Foreskin keratinocyte (primary cell): ENCODE measurements at places on chromosomes 3 and 15. TPM values are rescaled to one million over a fixed set of nuclear protein-coding genes. Genes with fewer than 3 reads are reported as not detected.
A peak's percentile ranks its signal among the peaks of the same experiment; 100 is the strongest.

SNTN gene
- not detected in 2 replicates for polyA plus RNA-seq

ITIH1 gene
- not detected in 2 replicates for polyA plus RNA-seq

AMT gene
- polyA plus RNA-seq = 2.3 and 2.7 TPM in 2 replicates

RBP2 gene
- not detected in 2 replicates for polyA plus RNA-seq

NRROS gene
- polyA plus RNA-seq = 0.12 and 0.19 TPM in 2 replicates

ADAMTSL3 gene
- polyA plus RNA-seq = 0.01 TPM in 1 of 2 replicates, not detected in the other

CELSR3 gene
- 0.42 and 0.46 TPM in 2 replicates for polyA plus RNA-seq

DNA sequence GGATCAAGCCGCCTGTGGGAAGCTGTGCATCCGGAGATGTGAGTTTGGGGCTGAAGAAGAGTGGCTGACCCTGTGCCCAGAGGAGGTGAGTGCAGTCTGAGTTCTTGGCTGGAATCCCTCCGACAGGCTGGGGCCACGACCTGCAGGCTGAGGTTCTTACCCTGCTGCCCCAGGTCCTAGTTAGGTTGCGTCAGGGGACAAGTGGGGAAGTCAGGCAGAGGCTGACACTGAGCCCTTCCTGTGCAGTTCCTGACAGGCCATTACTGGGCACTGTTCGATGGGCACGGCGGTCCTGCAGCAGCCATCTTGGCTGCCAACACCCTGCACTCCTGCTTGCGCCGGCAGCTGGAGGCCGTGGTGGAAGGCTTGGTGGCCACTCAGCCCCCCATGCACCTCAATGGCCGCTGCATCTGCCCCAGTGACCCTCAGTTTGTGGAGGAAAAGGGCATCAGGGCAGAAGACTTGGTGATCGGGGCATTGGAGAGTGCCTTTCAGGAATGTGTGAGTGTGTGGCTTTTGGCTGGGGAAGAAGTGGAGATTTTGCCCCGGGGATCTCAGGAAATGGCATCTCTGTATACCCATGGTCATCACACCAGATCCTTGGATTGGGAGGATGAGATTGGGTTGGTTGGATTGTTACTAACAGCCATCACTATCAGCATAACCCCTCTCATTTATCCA lies 1.3 kb downstream of the PPM1M start:
- no peak for DNase-seq

GRCh38 chr3:9749296-9749644 lies 482 bp upstream of the OGG1 start:
- DNase-seq = no peak

DNA sequence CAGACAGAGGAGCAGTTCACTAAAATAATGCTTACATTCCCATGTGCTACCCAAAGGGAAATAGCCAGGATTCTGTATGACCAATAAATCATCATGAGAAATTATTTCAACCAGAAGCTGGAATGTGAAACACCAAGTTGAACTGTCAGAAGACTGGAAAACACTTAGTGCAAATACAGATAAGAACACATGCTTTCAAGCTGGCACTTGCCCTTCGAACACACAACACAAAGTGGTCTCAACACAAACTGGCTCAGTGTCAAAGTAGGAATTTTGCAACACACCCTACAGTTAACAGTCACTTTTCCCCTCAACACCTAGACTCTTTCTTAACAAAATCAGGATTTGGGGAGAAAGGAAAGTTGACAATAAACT lies 1.3 kb downstream of the FSD2 start:
- DNase-seq = peak; percentile 75

DNA sequence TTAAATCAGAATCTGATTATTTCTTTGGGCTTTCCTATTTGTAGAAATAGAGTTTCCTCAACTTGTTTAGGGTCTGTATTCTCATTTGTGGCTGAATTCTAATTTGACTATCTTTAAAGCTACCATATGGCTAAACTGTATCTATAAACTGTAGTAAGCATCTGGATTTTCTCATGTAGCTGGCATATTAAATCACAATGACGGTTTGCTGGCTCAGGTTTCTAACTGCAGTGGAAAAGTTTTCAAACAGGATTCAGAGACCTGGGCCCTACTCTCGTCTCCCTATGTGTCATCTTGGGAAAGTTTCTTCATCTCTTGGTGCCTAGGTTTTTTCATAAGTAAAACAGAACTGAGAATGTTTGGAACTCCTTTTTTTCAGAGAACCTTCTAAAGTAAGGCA lies 68.3 kb downstream of the GALK2 start:
- no peak for DNase-seq

- no peak for DNase-seq
Measured at GRCh38 chr15:71124937-71125790, 9.9 kb downstream of the THSD4 start.

DNA sequence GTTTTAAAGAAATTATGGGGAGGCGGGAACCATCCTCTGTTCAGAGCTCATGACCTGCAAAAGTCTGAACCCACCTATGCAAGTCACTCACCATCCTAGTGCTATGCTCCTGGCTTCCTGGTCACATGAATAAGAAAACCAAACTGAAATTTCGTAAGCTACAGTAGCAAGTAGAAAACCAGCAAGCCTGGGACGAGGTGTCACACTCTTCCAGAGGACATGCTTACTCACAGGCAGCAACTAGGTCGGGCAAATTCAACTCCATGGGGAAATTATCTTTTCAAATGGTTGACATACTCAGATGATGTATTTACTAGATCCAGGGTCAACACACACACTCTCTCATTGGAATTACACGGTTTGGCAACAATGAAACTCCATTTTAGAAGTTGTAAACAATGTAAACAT lies 31.3 kb downstream of the LDHAL6B start:
- no peak for DNase-seq

GRCh38 chr3:182787302-182788036 lies 5.8 kb upstream of the ATP11B start:
- DNase-seq = no peak

- DNase-seq = peak; percentile 33
Measured at GRCh38 chr3:108412121-108412750, 98.2 kb downstream of the MYH15 start.

DNA sequence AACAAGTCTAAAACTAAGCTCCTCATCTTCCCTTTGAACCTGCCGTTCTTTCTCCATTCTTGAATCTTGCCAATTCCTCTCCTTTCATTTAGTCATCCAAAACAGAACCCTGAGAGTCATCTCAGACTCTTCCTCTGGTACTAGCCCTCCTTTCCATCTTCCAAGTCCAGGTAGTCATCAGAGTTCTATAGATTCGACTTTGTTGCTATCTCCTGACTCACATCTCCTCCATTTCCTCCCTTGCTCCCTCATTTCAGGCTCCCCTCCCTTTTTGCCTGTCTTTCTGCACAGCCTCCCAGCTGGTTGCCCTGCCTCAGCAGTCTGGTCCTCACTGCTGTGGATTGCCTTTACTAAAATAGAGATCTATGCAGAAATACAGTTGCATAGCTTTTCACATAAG lies 4.7 kb downstream of the ATG7 start:
- DNase-seq = no peak

DNA sequence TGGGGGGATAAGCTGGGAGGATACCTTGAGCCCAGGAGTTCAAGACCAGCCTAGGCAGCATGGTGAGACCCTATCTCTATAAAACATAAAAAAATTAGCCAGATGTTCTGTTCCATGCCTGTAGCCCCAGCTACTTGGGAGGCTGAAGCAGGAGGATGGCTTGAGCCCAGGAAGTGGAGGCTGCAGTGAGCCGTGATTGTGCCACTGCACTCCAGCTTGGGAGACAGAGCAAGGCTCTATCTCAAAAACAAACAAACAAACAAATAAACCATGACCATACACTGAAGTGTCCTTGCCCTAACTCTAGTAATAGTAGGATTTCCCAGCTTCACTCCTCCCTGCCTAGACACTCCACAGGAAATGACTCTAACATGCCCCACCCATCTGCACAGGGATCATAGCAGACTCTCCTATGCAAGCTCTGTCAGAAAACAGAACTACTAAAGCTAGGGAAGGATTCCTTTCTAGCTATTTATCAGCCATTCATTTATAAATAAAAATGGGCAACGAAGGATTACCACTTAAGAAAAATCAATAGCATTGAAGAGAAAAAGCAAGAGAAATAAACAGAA lies 4.6 kb downstream of the ERICH6 start:
- peak; percentile 23 for DNase-seq

DNA sequence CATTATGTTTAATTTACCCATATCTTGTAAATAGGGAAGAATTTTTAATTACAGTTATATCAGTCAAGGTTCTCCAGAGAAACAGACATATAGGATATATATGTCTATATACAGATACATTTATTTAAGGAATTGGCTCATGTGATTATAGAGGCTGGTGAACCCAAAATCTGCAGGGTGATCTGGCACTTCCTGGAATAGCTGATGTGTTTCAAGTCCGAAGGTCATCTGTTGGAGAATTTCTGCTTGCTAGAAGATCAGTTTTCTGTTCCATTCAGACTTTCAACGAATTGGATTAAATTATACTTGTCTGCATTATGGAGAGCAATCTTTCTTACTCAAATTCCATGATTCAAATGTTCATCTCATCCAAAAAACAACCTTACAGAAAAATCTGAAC lies 694.6 kb upstream of the DPPA4 start:
- no peak for DNase-seq

DNA sequence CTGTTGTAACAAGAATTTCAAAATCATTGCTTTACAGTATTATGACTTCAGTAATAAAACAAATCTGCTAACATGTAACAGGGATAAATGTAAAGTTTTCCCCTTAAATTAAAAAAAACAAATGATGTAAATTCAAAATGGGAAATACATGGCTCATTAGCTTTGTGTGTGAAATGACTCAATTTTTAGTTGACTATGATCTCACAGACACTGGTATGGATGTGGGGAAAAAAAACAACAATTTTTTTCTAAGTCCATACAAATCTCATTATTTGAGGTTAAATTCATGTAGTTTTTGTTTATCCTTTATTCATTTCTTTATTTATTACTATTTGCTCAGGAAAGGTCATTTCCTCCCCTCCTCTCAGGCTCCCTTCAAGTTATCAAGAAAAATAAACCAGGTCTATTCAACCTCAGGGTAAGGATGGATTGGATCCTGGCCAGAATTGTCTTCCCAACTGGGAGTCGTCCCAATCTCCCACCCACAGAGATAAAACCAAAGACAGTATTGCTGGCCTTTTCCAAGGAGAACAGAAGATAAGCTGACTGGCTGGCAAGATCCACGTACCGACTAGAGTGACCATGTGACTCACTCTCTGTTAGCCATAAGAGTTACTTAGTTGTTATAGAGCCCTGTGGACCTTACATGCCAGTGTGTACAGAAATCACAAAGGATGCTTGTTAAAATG lies 373.3 kb downstream of the GAP43 start:
- no peak for DNase-seq

DNA sequence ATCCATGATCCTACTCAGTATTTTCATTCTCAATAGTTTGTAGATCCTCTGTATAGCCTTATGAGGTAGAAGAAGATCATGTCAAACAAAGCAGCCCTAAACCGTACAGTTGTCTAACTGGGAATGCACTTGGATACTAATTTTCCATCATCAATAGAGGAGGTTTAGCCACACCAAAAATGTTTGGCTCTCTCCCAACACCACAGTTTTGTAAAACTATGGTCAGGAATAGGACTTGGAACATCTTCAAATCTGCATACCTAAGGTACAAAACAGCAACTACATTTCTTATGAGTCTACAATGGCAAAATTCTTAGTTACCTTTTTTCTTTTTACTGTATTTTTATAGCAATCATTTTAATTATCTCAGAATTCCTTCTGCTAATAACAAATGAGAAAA lies 1001.6 kb downstream of the ROBO2 start:
- DNase-seq = peak; percentile 39
